ENCODE measurements at places on chromosomes 11 and 22. TPM values are rescaled to one million over a fixed set of nuclear protein-coding genes. Genes with fewer than 3 reads are reported as not detected.

TRIM49D1 gene
- not detected for total RNA-seq

LRRC56 gene
- total RNA-seq: 0.37 TPM

TSSK2 gene
- total RNA-seq: not detected

DRAP1 gene
- 370 TPM for total RNA-seq

ART1 gene
- not detected for total RNA-seq

OR5D18 gene
- not detected for total RNA-seq

KIF18A gene
- 22.1 TPM for total RNA-seq

LRRC10B gene
- total RNA-seq: not detected

SLC6A5 gene
- not detected for total RNA-seq

TPBGL gene
- total RNA-seq: not detected

GLYATL1 gene
- total RNA-seq: 0.98 TPM

GSTT4 gene
- total RNA-seq: not detected

NPAT gene
- 17.6 TPM for total RNA-seq

DRG1 gene
- total RNA-seq: 77.2 TPM

CBLIF gene
- not detected for total RNA-seq

GPR83 gene
- total RNA-seq: under 0.01 TPM

ARHGAP32 gene
- total RNA-seq: 9.9 TPM

SLC22A9 gene
- not detected for total RNA-seq

VEGFB gene
- total RNA-seq: 26.0 TPM

CD81 gene
- 251 TPM for total RNA-seq

WBP2NL gene
- total RNA-seq: not detected

RFPL1 gene
- total RNA-seq: not detected

VSIG10L2 gene
- not detected for total RNA-seq

OR8D4 gene
- total RNA-seq: 0.37 TPM

TMEM41B gene
- total RNA-seq: 37.1 TPM

PRAME gene
- total RNA-seq: 0.37 TPM

OR10A2 gene
- not detected for total RNA-seq

MRPL49 gene
- 24.6 TPM for total RNA-seq

MSANTD2 gene
- total RNA-seq: 6.6 TPM

KREMEN1 gene
- 5.9 TPM for total RNA-seq

OR6T1 gene
- total RNA-seq: not detected

ZC3H12C gene
- 16.5 TPM for total RNA-seq

MAFF gene
- 15.1 TPM for total RNA-seq

APOL3 gene
- total RNA-seq: 29.0 TPM

CELSR1 gene
- total RNA-seq: 1.1 TPM

F2 gene
- not detected for total RNA-seq

YWHAH gene
- 81.2 TPM for total RNA-seq

TTLL1 gene
- 9.9 TPM for total RNA-seq

DESI1 gene
- 29.7 TPM for total RNA-seq

CALCA gene
- not detected for total RNA-seq

KRTAP5-2 gene
- not detected for total RNA-seq

GAS2 gene
- 1.2 TPM for total RNA-seq

ART5 gene
- total RNA-seq: not detected

FOLH1 gene
- 0.73 TPM for total RNA-seq

OR52E8 gene
- total RNA-seq: not detected

HBB gene
- total RNA-seq: not detected

TBX10 gene
- total RNA-seq: not detected

NECTIN1 gene
- 2.6 TPM for total RNA-seq

CARD10 gene
- 32.1 TPM for total RNA-seq

SCO2 gene
- total RNA-seq: 2.7 TPM

SCUBE1 gene
- not detected for total RNA-seq

TRIM22 gene
- total RNA-seq: 49.7 TPM

DCHS1 gene
- 0.78 TPM for total RNA-seq

HORMAD2 gene
- total RNA-seq: not detected

STIM1 gene
- 33.4 TPM for total RNA-seq

ADAMTS8 gene
- 5.3 TPM for total RNA-seq

ANAPC15 gene
- 21.1 TPM for total RNA-seq

Measured in subcutaneous preadipocyte (primary cell).